NCI-H1417 (cell line): ENCODE measurements at places on chromosomes 2 and 18.

GRCh38 chr2:207333599-207334300 lies 168.0 kb upstream of the KLF7 start:
- no peak for DNase-seq

- no peak for DNase-seq
These were observed 9.4 kb upstream of the CEP68 start for GRCh38 chr2:65046633-65047407.

- no peak for DNase-seq
These were observed 34.5 kb downstream of the PSMG2 start for GRCh38 chr18:12737243-12737902.

- peak; percentile 15 for DNase-seq
These were observed 29.2 kb upstream of the TEX44 start for GRCh38 chr2:231563378-231563961.

- DNase-seq: no peak
These were observed 29.3 kb upstream of the NFATC1 start for GRCh38 chr18:79366177-79367094.

GRCh38 chr2:37779139-37779538 lies 107.7 kb upstream of the CDC42EP3 start:
- peak; percentile 34 for DNase-seq

DNA sequence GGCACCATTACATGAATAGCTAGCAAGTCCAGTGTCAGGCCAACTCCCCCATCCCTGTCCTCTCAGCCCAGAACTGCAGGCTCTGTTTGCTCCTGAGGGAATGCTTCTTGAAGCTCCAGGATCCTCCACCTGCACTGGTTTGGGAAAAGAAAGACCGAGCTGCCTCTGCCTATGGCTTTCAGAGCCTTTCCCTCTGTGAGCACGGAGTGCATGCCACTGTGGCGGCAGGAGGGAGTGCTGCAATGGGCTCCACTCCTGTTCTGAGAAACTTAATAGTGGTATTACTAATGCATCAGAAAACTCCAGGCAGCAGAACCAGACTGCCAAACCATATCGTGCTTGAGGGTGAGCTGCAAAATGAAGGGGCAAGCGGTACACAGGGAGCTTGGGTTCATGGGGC lies 271.8 kb downstream of the SRBD1 start:
- DNase-seq: no peak

- DNase-seq: no peak
These were observed 42.0 kb downstream of the DYNC1I2 start for GRCh38 chr2:171728989-171729951.

DNA sequence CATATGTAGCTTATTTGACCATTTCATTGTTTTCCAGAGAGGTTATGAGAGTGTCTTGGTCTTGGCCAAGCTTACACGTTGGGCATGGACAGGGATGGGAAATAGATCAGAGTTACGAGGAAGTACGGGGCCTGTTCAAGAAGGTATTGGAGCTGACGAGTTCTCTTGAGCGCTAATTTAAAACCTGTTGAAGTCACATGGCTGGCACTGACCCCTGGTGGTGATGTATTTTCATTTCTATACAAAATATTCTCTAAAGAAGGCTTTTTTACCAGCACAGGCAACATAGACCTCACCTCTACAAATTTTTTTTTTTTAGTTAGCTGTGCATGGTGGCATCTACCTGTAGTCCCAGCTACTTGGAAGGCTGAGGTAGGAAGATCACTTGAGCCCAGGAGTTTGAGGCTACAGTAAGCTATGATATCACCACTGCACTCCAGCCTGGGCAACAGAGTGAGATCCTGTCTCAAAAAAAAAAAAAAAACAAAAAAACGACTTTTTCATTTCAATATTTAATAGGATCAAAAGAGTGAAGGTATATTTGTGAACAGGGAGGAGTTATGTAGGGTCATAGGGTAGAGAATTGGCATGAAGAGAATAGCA lies 19.6 kb downstream of the UGP2 start:
- DNase-seq: peak; percentile 33

DNA sequence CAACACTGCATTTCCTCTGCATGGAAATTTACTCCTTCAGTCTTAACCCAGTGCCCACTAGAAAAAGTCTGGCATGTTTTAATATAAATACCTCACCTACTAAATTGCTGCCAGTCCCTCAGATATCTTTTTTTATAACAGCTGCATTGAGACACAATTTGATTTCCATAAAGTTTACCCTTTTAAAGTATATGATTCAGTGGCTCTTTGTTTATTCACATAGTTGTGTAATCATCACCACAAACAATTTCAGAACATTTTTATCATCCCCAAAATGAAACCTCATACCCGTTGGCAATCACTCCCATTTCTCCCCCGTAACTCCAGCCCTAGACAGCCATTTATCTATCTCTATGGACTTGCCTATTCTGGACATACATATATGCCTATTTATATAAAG lies 17.0 kb upstream of the FRZB start:
- no peak for DNase-seq

- DNase-seq: no peak
These were observed 8.9 kb downstream of the STAM2 start for GRCh38 chr2:152166633-152167032.

- no peak for DNase-seq
These were observed 88.0 kb downstream of the LTBP1 start for GRCh38 chr2:33034784-33035183.

DNA sequence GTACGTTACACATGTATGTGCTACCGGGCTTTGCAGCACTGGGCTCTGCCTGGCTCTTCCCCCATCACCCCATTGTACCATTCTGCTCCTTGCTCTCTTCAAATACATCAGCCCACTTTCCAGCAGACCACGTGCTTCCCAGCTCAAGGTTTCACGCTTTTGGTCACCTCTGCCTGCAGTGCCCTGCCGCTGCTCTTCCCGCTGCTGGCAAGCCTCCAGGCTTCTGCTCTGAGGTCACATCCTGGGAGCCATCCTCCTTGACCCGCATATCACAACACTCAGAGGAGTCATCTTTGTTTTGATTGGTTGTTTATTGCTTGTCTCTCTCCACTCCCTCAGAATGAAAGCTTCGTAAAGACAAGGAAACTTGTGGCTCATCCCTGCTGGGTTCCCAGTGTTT lies 34.1 kb downstream of the KIF5C start:
- no peak for DNase-seq

DNA sequence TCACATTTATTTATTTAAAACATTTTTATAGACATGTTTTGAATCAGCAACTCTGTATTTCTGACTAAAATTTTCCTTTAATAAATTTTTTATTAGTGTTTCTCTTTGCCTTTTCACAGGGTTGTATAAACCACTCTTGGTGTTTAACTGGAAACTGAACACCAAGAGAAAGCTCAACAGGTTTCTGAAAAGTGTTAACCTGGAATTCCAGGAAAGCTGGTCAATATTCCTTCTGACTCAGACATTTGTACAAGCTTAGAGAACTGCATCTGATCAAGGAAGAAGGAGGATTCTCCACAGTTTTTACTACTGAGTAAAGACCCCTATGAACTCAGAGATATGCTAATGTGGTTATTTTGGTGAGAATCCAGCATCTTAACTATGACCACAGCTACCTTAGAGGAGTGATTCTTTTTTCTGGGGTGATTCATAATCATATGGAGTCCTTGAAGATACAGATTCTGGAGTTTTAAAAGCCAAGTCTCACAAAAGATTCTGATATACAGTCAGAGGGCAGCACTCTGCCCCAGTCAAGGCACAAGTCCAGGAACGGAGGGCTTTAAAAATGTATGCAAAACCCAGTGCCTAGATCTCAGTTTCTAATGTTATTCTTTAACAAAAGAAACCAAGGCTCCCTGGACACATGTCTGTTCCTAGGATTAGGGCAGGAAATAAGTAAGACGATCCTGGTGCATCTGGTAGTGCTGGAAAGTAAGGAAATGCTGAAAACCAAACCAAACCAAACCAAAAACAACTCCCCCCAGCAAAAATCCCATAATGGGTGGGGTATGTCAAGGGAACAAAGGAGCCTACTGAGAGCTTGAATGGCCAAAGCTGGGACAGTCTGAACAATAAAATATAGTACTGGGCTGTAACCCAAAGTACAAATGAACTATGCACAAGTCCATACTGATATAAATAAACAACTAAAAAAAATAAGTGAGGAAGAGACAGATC lies 85.1 kb upstream of the FZD5 start:
- no peak for DNase-seq

GRCh38 chr2:217120429-217120828 lies 260.6 kb upstream of the TNP1 start:
- DNase-seq: no peak

DNA sequence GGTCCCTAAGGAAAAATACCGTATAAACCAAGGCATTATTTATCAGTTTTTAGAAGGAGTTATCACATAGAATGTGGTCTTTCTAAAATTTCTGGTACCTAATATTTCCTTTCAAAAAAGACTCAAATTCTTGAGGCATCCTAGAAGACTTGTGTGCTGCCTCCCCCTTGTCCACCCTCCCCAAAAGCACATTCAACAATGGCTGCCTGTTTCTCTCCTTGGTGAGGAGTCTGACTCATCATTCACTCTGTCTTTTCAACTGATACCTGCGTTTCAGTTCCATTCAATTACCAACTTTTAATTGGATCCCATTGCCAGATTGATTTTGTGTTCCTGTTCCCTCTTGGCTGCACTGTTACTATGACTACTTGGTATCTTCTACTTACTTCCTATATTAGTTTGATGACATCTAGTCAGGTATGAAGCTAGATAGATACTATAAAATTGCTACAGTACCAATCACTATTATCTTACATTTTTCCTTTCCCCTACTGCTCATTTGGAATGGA lies 72.9 kb downstream of the XRCC5 start:
- DNase-seq: no peak

DNA sequence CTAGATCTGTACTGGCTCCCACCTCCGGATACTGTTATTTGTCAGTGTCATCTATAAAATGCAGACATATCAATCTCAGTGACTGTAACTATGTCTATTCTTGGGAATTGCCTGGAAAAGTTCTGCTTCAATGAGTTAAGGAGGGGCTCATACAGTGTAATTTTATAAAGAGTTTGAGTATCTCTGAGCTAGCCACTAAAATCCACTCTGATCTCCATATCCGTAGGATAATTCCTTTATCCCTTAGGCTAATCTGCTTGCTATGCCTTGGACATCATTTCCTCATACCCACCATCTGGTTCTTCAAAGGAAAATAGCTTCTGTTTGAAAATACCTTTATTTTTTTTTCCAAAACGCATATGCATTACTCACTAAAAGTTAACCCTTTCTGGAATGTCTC lies 863.2 kb downstream of the SUCLG1 start:
- DNase-seq: no peak

DNA sequence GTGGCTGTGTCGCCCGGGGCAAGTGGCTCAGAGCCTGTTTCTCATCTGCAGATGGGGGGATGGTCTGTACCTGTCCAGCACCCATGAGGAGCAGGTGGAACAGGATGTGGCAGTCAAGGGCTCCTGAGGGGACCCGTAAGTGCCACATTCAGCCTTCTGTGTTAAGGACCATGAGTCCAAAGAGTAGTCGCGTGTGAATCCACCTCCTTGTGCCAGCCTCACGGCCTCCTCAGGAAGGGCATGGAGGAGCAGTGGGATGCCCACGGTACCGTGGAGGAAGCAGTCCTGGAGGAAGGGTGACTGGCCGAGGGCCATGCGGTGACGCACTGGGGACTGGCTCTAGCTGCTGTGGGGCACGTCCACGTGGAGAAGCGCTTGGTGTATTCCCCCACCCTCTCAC lies 61.1 kb downstream of the ODC1 start:
- DNase-seq: peak; percentile 27

- DNase-seq: no peak
These were observed 81.5 kb upstream of the SMAD2 start for GRCh38 chr18:48011926-48012465.

DNA sequence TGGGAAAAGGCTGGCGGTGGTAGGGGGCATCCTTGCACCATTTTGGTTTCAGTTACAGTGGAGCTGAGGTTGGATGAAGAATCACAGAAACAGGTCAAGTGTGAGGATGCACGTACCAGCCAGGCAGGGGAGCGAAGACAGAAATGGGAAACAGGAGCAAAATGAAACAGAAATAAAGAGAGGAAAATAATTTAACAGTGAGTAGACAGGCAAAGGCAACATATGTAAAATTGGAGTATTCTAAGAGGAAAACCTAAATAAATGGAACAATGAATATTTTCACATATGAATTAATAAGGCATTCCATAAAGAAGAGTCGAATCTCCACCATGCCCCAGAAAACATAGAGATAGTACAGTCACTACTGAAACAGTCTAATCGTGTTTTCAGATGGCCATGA lies 29.7 kb downstream of the LRRFIP1 start:
- DNase-seq: no peak

GRCh38 chr2:71001981-71002570 lies 7.4 kb upstream of the TEX261 start:
- no peak for DNase-seq

GRCh38 chr2:138632066-138632620 lies 130.6 kb downstream of the SPOPL start:
- DNase-seq: no peak
